Activated CD8-positive, alpha-beta T cell treated with anti-CD3 and anti-CD28 coated beads, Interleukin-2, amount 10 ng/mL, durations not matched to agents 7 days and 5 days (primary cell): ENCODE measurements at places on chromosomes 2 and 18. TPM values are rescaled to one million over a fixed set of nuclear protein-coding genes. Genes with fewer than 3 reads are reported as not detected.
A peak's percentile ranks its signal among the peaks of the same experiment; 100 is the strongest.

DNA sequence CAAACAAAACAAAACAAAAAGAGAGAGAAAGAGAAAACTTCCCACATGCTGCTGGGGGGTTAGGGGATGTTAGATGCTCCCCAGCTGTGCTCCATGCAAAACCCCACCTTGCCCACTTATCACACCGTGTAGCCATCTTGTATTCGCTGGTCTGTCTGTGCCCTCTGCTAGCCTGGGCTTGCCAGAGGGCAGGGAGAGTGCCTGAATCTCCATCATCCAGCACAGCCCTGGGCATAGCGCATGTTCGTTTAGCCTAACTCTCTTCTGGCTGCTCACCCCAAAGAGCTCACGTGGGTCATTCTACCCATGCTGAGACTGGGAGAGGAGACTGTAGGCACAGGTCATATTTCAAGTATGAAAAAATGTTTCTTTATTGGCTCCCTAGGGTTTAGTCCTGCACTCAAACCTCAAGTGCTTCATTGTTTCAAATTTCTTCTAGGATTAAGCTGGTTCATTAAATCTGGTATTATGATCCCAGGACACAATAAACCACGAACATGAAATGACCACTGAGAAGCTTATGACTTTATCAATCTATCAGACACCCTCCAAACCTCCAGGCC lies 100.5 kb downstream of the KCNF1 start:
- no peaks in the 10 kb centered on the region for H3K4me1 ChIP-seq
- H3K4me3 ChIP-seq: no peak overlapping the region
- H3K27ac ChIP-seq: no peak overlapping the region
- H3K27me3 ChIP-seq: peaks cover 5% of the 10 kb centered on the region
- no peaks in the 10 kb centered on the region for H3K36me3 ChIP-seq

DNA sequence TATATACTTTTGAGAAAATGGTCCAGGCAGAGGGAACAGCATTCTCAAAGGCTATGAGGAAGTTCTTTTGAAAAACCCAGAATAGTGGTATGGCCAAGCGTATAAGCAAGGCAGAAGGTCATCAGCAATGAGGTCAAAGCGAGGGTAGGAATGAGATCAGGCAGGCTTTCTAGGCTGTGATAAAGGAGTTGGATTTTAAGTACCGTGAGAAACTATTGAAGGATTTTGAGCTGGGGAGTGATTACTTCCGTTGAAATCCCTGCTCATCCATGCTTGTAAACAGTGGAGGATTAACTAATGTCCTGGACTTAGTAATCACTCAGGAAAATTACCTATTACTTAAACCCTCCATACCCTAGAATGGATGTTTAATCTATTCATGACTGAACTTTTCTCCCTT lies 50.2 kb downstream of the EMILIN2 start:
- H3K4me1 ChIP-seq: peaks cover 8% of the 10 kb centered on the region
- H3K27me3 ChIP-seq: no peaks in the 10 kb centered on the region
- H3K36me3 ChIP-seq: peaks cover under 1% of the 10 kb centered on the region
- DNase-seq: no peak

GRCh38 chr2:28451793-28452533 lies 43.9 kb upstream of the PLB1 start:
- no peak overlapping the region for H3K4me3 ChIP-seq
- no peak for DNase-seq
- H3K4me1 ChIP-seq: peaks cover 56% of the 10 kb centered on the region
- H3K36me3 ChIP-seq: no peaks in the 10 kb centered on the region
- peak overlapping the region; percentile 41 for H3K27ac ChIP-seq

GRCh38 chr2:231696004-231696367 lies 12.3 kb upstream of the PTMA start:
- H3K27me3 ChIP-seq: no peaks in the 10 kb centered on the region
- no peak overlapping the region for H3K27ac ChIP-seq
- H3K36me3 ChIP-seq: no peaks in the 10 kb centered on the region
- H3K4me3 ChIP-seq: no peak overlapping the region
- DNase-seq: no peak

- no peak overlapping the region for H3K4me3 ChIP-seq
- no peaks in the 10 kb centered on the region for H3K4me1 ChIP-seq
- peaks cover 15% of the 10 kb centered on the region for H3K27me3 ChIP-seq
Observed at GRCh38 chr2:29394311-29394980, 279.2 kb downstream of the CLIP4 start.

DNA sequence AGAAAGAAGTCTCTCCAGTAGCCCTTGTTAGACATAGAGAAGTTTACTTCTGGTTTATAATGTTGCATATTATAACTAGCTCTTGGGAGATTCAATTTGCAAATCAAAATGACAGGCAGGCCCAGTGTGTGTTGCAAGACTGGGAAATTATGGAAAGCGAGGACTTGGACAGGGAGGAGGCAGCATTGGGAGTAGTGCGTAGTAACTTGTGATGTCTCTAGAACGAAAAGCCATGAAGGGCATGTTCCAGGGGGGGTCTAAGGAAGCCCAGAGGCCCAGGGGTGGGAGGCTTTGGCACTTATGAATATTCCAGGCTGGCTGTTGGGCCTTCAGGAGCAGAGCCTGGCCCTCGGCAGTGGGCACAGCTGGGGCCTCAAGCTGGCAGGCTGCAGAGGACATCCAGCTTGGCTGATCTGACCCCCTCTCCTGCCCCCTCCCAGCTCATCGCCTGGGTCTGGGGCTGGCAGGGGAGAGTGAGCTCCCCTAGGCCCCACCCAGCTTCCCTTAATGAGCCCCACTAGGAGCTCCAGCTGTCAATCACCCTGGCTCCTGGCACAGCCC lies 55.3 kb upstream of the TCF7L1 start:
- H3K27me3 ChIP-seq: peaks cover 14% of the 10 kb centered on the region
- no peak overlapping the region for H3K27ac ChIP-seq
- no peak overlapping the region for H3K4me3 ChIP-seq
- H3K4me1 ChIP-seq: no peaks in the 10 kb centered on the region
- DNase-seq: no peak
- no peaks in the 10 kb centered on the region for H3K36me3 ChIP-seq

- no peak overlapping the region for H3K27ac ChIP-seq
- no peaks in the 10 kb centered on the region for H3K36me3 ChIP-seq
- H3K27me3 ChIP-seq: peaks cover 5% of the 10 kb centered on the region
- DNase-seq: no peak
Observed at GRCh38 chr2:44291281-44292248, 16.3 kb downstream of the SLC3A1 start.

The TRIB2 gene
- 57.7 TPM for total RNA-seq

GRCh38 chr2:23587341-23587880 lies 202.4 kb downstream of the KLHL29 start:
- no peak overlapping the region for H3K27ac ChIP-seq
- no peaks in the 10 kb centered on the region for H3K4me1 ChIP-seq
- H3K27me3 ChIP-seq: peaks cover 2% of the 10 kb centered on the region
- H3K36me3 ChIP-seq: no peaks in the 10 kb centered on the region
- no peak for DNase-seq

DNA sequence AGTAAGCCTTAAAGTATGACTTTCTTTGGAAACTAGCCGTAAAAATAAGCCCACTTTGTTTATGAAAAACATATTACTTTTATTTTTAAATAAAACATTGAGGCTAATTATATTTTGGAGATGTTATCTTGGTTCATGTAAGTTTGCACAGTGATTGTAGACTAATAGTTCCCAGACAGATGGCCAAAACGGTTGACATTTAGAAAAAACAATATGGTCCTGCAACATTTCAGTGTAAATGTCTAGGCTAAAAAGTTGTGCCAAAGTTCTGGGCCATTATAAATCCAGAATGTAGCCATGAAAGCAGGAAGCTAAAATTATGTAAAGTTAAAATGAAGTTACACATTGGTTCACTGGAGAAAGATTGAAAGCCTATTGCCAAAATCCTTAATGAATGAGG lies 43.6 kb downstream of the SLC5A7 start:
- no peak overlapping the region for H3K4me3 ChIP-seq
- no peaks in the 10 kb centered on the region for H3K27me3 ChIP-seq
- no peaks in the 10 kb centered on the region for H3K36me3 ChIP-seq
- H3K4me1 ChIP-seq: no peaks in the 10 kb centered on the region

The GALNT14 gene
- not detected for total RNA-seq

The THSD7B gene
- total RNA-seq: not detected

DNA sequence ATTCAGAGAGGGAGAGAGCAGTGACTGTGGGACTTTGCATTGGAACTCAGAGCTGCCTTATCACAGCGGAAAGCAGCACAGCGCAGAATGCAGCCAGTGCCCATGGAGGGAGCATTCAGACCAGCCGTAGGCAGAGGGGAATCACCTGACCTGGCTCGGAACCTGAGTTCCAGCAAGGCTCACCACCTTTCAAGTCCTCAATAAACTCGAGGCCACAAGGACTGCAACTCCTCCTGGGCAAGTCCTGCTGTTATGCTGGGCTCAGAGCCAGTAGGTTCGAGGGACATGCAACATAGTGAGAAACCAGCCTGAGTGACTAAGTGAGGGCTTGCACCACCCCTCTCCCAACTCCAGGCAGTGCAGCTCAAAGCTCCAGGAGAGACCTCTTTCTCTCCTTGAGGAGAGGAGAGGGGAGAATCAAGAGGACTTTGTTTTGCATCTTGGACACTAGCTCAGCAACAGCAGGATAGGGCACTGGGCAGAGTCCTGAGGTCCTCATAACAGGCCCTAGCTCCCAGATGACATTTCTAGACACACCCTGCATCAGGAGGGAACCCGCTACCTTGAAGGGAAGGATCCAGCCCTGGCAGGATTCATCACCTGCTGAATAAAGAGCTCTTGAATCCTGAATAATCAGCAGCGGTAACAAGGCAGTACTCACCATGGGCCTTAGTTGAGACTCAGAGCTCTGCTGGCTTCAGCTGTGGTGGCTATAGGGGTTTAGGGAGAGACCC lies 136.8 kb upstream of the OTOS start:
- peaks cover 48% of the 10 kb centered on the region for H3K27me3 ChIP-seq
- no peaks in the 10 kb centered on the region for H3K4me1 ChIP-seq
- no peak overlapping the region for H3K4me3 ChIP-seq
- DNase-seq: no peak
- no peaks in the 10 kb centered on the region for H3K36me3 ChIP-seq

DNA sequence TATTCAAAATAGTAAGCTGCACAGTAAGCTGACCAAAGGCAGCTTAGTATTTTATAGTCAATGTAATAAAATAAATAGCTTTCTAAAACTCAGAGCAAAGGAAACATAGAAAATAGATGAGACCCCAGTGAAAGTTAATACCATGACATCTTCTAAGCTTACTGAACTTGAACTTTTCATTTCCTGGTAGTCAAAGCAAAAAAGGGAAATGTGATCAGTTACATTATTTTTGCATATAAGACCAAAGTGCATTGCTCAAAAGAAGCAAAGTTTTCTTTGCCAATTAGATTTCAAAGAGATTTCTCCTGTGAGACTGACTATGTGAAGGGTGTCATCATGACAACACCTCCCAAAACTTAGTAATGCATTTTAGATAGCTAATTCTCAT lies 70.2 kb downstream of the MYO1B start:
- H3K36me3 ChIP-seq: no peaks in the 10 kb centered on the region
- no peak overlapping the region for H3K4me3 ChIP-seq
- no peak for DNase-seq
- H3K4me1 ChIP-seq: peaks cover 2% of the 10 kb centered on the region

- no peaks in the 10 kb centered on the region for H3K4me1 ChIP-seq
- DNase-seq: no peak
- no peak overlapping the region for H3K4me3 ChIP-seq
- peaks cover 2% of the 10 kb centered on the region for H3K36me3 ChIP-seq
- no peak overlapping the region for H3K27ac ChIP-seq
- peaks cover 35% of the 10 kb centered on the region for H3K27me3 ChIP-seq
Observed at GRCh38 chr18:11146947-11147345, 2.4 kb downstream of the PIEZO2 start.

The PAPOLG gene
- total RNA-seq: 17.3 TPM

GRCh38 chr2:144522897-144523595 lies 3.1 kb upstream of the ZEB2 start:
- H3K27ac ChIP-seq: no peak overlapping the region
- H3K36me3 ChIP-seq: no peaks in the 10 kb centered on the region

DNA sequence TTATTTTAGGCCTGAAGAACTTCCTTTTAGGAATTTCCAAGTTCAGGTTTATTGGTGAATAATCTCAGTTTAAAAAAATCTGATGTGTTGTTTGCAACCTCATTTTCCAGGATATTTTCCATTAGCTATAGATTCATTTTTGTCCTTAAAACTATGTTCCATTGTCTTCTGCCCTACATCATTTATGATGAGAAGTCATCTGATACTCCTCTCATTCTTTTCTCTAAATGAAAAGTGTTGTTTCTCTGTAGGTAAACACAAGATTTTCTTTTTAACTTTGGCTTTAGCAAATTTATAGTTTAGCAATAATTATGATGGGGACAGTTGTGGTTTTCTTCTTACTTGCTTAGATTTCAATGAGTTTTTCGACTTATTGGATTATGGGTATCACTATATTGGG lies 427.3 kb downstream of the DCDC2C start:
- no peak overlapping the region for H3K4me3 ChIP-seq
- no peaks in the 10 kb centered on the region for H3K27me3 ChIP-seq
- H3K4me1 ChIP-seq: no peaks in the 10 kb centered on the region
- no peak overlapping the region for H3K27ac ChIP-seq

The HOXD13 gene
- total RNA-seq: not detected

The INHBB gene
- total RNA-seq: not detected

The GAD1 gene
- 2.2 TPM for total RNA-seq

The EMILIN1 gene
- 1.4 TPM for total RNA-seq

DNA sequence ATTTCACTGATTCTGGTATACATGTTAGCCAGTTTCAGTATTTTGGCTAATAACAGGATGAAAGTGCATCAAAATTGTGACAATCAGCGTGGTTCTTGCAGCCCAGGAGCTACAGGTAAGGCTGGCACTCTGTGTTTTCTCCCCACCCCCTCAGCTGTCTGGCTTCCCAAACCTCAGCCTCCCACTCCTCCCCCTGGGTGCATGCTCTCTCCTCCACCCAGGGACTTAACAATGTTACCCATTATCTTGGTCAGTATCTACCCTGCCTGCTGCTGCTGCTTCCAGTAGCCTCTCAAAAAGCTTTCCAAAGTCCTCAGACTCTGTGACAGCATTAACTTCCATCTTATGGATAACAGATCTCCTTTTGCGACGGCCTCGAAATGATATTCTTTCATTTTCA lies 41.0 kb downstream of the TRABD2A start:
- H3K4me1 ChIP-seq: peaks cover 59% of the 10 kb centered on the region
- H3K4me3 ChIP-seq: peak overlapping the region; percentile 54
- peaks cover 78% of the 10 kb centered on the region for H3K36me3 ChIP-seq
- no peak for DNase-seq

- no peak overlapping the region for H3K4me3 ChIP-seq
- no peaks in the 10 kb centered on the region for H3K4me1 ChIP-seq
- H3K36me3 ChIP-seq: no peaks in the 10 kb centered on the region
- DNase-seq: no peak
- no peak overlapping the region for H3K27ac ChIP-seq
Observed at GRCh38 chr2:223418131-223418530, 184.0 kb downstream of the SCG2 start.

The ACTG2 gene
- total RNA-seq: 0.81 TPM

GRCh38 chr2:216133397-216133796 lies 24.2 kb downstream of the XRCC5 start:
- peak overlapping the region; percentile 31 for H3K27ac ChIP-seq
- peaks cover 17% of the 10 kb centered on the region for H3K4me1 ChIP-seq
- peaks cover 86% of the 10 kb centered on the region for H3K36me3 ChIP-seq
- no peak overlapping the region for H3K4me3 ChIP-seq
- no peaks in the 10 kb centered on the region for H3K27me3 ChIP-seq

The LDLRAD4 gene
- 34.3 TPM for total RNA-seq

The GIGYF2 gene
- total RNA-seq: 59.3 TPM

The SP140L gene
- 96.2 TPM for total RNA-seq

The SOX11 gene
- total RNA-seq: not detected
